Nasal cavity respiratory epithelium epithelial cell of viscerocranial mucosa (primary cell): ENCODE measurements at places on chromosomes 2 and 18. TPM values are rescaled to one million over a fixed set of nuclear protein-coding genes. Genes with fewer than 3 reads are reported as not detected.

IL1RL2 gene
- 3.1 and 6.3 TPM in 2 replicates for total RNA-seq

FHOD3 gene
- 9.2 and 48.6 TPM in 2 replicates for total RNA-seq

SERPINB2 gene
- 44.4 and 182 TPM in 2 replicates for total RNA-seq

SNRNP27 gene
- total RNA-seq = 36.9 and 37.9 TPM in 2 replicates
